ENCODE measurements at places on chromosomes 2 and 18.

GRCh38 chr2:241136191-241136590 lies 13.1 kb downstream of the PASK start:
- DNase-seq = no peak

- DNase-seq = no peak
These were observed 113.4 kb downstream of the PIEZO2 start for GRCh38 chr18:11035814-11036495.

DNA sequence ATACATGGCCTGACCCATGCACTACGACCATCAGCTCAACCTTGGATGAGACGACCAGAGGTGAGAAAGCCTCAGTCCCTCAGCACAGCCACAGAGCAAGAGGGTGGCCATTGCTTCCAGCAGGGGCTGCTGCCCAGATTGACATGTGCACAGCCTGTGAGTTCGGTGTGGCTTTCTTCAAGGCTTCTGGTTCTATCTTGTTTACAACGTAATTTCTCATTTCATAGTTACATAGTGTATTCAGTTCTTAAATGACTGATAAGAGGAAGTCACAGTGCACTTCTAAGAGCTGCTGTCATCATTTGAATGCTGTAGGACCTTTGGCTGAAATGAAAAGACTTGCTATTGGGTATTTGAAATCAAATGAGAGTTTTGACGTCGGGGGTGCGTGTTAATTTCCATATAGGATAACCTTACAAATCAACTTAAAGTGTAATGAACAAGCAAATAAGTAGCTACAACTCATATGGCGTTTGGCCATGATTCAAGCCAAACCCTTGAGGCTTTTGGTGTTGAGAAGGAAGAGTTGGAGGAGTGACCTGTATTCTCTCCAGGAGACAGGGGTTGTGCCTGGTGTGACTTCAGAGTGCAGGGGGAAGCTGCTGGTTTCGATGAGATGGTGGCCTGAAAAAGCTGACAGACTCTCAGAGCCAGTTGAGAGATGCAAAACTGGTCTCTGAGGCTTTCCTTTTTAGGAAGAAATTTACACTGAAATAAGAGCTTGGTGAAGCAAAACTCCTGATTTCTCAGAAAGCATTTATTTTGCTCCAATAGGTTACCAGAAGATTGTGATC lies 51.0 kb downstream of the TSHZ1 start:
- DNase-seq = no peak

GRCh38 chr2:200454927-200455801 lies 54.7 kb downstream of the KCTD18 start:
- no peak for DNase-seq

- no peak for DNase-seq
These were observed 6.3 kb downstream of the TNFAIP6 start for GRCh38 chr2:151363709-151364108.

- no peak for DNase-seq
These were observed 40.6 kb upstream of the MAP2 start for GRCh38 chr2:209383212-209383611.

Measured in stimulated activated naive CD4-positive, alpha-beta T cell treated with Interleukin-2 at 50 U/mL for 16 hours (primary cell).